ENCODE measurements at places on chromosomes 13 and 19.

DNA sequence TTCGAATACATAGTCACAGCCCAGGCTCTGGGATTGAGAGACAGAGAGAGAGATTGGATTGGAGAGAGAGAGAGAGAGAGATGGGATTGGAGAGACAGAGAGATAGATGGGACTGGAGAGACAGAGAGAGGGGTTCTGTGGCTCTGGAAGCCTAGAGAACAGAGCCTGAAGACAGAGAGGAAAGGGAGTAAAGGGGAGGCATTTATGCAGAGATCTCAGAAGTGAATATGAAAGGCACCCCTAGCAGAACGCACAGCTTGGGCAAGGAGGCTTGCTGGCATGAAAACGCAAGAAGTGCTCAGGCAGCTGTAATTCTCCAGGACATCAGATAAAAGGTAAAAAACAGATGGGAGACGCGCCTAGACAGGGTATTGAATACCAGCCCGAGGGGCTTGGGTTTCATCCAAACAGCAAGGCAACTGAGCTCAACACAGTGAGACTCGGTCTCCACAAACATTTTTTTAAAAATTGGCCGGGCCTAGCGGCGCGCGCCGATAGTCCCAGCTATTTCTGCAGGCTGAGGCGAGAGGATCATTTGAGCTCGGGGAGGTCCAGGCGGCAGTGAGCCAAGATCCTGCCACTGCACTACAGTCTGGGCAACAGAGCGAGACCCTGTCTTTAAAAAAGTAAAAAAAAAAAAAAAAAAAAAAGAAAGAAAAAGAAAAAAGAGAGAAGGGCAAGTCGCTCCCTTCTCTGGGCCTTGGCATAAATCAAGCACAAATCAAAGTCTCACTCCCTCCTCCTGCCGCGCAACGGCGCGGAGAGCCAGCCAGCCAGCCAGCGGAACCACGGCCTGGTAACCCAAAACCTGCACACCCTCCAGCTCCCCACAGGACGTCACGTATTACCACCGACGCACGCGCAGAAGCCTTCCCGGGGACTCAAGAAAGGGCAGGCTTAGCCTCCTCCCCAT lies 774 bp upstream of the PPP2R1A start:
- no peak for DNase-seq

DNA sequence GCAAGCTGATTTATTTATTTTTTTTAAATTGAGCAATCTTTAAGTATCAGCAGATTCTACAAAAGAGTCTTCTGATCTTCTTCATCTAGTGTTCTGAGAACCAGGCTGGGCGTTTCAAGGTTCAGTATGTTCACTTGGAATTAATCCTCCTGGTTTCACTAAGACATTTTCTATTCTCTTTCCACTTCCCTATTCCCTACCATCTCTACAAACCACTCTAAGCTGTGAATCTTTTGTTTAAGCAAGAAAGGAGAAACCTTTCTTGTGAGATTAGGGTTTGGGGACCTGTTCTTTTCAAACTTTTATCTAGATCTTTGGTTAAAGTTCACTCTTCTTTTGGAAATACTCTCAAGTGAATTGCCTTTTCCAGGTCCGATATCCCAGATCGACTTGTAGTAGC lies 59.3 kb downstream of the URI1 start:
- DNase-seq = no peak

- DNase-seq = no peak
Observed at GRCh38 chr13:65901723-65902122, 1328.4 kb downstream of the PCDH9 start.

DNA sequence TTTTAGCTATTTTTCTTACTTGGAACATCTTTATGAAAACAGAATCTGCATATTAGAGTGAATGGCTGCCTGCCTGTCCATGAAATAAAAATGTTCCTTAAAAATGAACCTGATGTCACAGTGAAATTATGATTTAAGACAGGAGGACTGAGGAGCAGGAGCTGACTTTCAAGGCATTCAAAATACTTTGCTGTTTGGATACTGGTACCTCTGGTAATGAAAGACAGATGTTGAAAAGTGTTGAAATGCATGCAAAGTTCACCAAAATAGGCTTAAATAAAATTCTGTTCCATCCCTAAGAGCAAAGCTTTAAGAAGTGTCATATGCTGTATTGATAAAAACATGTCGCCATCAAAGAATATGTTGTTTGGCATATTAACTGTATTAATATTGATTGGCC lies 1.7 kb downstream of the ARHGEF7 start:
- DNase-seq = no peak

- no peak for DNase-seq
Observed at GRCh38 chr19:9786819-9787218, 18.3 kb upstream of the ZNF846 start.

DNA sequence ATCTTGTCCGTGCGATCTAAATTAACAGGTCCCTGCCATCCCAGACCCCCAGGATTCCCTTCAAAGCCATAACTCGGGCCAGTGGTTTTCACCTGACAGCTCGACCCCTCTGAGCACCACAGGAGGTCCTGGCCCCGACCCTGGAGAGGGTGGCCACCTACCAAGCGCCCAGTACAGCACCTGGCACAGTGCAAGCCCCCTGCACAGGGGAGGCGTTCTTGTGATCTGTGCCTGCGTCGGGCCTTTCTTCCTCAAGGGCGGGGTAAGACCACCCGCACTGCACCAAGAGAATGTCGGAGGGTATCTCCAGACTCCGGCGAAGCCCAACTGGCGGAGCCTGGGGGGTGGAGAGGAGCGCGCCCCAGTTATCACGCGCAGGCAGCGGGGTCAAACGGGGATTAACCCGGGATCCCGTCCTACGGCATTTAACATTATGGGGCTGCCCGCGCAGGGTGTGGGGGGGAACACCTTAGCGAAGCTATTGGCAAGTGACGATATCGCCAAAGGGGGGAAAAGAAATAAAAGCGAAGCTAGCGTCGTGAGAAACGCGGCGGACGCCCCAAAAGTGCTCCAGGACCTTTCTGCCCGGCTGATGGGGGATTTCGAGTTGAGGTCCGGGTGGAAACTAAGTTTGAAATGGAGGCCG lies 1.3 kb upstream of the HNRNPL start:
- DNase-seq = no peak

GRCh38 chr13:25943081-25943480 lies 108.7 kb downstream of the SHISA2 start:
- DNase-seq = no peak

GRCh38 chr13:113150550-113151365 lies 7.7 kb upstream of the PROZ start:
- DNase-seq = no peak

DNA sequence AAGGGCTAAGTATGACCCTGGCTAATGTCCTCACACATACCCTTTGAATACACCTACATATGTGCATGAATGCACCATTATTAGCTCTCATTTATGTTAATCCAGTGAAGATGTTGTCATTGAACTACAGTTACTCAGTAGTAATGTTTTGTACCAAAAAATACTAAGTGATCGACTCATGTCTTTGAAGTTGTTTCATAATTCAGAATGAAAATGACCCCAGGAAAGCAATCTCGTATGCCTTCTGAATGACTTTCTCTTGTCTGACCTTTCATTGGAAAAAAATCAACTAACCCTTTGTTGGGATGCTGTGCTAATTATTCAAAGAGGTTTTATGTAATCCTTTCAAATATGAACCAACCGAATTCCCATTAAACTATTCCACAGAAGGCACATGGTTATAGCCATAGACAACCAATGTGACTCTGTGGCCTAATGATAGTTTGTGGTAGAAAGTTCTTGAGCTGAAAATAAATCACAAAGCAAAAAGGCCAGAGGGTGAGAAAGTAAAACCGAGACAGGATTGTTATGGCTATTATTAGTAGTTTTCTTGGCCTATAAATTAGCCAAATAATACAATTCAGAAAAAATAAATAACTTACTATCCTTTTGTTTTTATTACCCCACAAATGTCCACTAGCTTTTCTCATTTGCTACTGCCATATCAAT lies 86.8 kb upstream of the STARD13 start:
- no peak for DNase-seq

DNA sequence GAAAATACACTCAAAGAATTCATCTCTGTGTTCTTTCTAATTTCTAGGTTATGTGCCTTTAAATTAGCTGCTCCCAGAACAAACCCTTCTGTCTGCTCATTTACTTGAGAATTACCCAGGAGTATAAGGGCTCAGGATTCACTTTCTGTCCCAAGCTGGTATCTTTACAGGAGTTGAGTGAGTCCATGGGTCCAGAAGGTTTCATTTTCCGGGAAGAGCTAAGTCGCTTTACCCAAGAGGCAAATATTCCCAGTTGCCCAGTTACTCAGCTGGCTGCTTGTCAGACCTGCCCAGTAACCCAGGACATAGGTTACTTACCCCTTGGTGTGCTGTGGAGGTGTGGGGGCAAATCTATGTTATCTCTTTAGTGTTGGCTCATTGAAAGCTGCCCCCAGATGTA lies 47.3 kb downstream of the DHRS12 start:
- DNase-seq = no peak

- no peak for DNase-seq
Observed at GRCh38 chr13:28967029-28967915, 147.1 kb downstream of the MTUS2 start.

- DNase-seq = no peak
Observed at GRCh38 chr19:50790396-50790795, at the start of gene ACP4. Gene ACP4 (plus strand): TSS chr19:50790415. CDS start chr19:50790415, 0 bp downstream.

- no peak for DNase-seq
Observed at GRCh38 chr19:7265963-7266362, 28.3 kb downstream of the INSR start.

DNA sequence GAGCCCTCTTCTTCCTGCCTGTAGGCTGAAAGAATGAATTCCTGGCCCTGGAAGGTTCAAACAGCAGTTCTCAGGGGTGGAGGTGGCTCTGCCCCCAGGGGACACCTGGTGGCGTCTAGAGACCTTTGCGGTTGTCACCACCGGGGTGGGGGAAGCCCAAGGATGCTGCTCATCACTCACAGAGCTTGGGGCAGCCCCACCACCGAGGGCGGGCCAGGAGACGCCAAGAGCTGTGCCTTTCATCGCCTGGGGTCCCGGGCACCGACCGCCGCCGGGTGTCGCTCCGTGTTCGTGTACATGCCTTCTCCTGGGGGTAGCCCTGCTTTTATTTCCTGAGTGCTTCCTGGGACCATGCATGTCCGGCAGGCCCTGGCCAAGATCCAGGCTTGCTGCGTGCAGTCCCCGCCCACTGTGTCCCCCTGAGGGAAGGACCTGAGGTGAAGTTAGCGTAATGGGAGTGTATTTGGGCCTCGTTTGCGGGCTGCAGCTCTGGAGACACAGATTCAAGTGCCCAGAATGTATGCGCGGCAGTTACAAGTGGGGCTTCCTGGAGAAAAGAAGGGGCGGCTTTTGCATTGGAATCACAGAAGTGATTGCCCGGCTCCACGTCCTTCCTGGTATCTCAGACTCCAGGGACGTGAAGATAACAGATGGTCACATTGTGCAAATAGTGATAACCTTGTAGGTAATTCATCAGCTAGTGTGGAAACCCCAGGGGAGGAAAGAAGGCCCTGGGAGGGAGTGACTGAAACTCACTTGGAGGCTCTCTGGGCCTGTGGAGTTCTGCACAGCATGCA lies 7.8 kb downstream of the DOT1L start:
- peak; percentile 25 for DNase-seq

- DNase-seq = no peak
Observed at GRCh38 chr13:48909056-48909389, 66.7 kb upstream of the FNDC3A start.

DNA sequence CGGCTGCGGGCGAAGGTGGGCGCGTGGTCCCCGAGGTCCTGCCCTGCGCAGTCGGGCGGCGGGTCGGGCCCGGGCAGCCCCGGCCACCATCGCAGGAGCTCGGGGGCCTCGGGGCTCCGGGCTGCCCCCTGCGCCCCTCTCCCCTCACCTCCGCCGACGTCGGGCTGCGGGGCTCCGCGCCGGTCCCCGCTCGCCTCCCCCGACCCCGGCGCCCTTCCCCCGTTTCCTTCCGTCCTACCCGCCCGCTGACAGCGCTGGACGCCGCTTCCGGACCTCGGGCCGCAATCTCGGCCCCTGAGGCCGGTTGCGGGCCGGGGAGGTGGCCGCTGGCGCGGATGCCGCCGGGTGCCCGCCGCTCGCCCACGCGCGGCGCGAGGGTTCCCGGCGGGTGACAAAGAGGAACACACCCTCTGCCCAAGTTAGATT lies 720 bp downstream of the FARP1 start:
- DNase-seq = no peak

DNA sequence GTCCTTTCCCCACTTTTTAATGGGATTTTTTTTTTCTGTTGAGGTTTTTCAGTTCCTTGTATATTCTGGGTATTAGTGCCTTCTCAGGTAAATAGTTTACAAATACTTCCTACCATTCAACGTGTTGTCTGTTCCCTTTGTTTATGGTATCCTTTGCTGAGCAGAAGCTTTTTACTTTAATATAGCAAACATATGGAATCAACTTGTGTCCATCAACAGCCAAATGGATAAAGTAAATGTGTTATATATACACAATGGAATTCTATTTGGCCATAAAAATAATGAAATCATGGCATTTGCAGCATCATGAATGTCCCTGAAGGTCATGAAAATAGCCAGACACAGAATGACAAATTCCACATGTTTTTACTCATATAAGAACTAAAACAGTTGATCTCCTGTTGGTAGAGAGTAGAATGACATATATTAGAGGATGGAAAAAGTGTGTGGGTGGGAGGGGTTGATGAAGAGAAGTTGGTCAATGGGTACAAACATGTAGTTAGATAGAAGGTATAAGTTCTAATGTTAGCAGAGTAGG lies 500.8 kb downstream of the SLITRK6 start:
- no peak for DNase-seq

GRCh38 chr19:50266041-50266440 lies 62.6 kb downstream of the MYH14 start:
- DNase-seq = no peak

DNA sequence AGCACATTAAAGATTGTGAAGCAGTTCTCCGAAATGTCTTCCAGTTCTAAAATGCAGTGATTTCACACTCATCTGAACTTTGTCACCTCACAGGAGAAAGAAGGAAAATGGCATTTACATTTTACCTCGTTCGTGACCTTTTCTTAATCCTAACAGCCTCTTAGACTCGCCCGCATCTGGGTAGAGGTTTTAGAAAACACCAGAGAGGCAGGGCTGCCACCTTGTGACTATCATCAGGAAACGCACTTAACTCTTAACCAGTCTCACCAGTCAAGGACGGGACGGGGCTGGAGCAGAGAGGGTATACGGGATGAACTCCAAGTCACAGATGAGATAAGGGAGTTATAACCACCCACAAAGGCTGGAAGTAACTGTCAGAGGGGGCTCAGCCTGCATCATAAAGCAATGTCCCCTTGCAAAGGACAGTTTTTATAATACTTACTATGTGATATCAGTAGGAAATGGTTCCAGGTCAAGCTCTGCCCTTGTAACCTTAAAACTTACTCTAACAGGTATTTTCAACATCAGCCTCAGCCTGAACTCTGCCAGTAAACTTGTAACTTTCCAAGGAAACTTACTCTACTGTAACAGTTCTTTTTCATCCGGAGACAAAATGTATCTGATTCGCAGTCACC lies 8.6 kb upstream of the CEACAM6 start:
- DNase-seq = peak; percentile 87

- no peak for DNase-seq
Observed at GRCh38 chr19:54612428-54612827, 17.9 kb upstream of the LILRB1 start.

Measured in NCI-H2029 (cell line).